Hepatocyte (in vitro differentiated cells): ENCODE measurements at places on chromosomes 1 and 21. TPM values are rescaled to one million over a fixed set of nuclear protein-coding genes. Genes with fewer than 3 reads are reported as not detected.

DNA sequence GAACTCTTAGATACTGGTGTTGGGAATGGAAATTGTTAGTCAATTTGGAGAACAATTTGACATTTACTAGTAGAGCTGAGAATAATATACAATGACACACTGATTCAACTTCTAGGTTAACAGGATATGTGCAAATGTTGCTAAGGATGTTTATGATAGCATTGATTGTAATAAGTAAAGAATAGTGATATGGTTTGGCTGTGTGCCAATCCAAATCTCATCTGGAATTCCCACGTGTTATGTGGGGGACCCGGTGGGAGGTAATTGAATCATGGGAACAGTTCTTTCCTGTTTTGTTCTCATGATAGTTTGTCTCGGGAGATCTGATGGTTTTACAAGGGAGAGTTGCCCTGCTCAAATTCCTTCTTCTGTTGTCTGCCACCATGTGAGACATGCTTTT is 302.4 kb upstream of the TMPRSS15 start:
- no peak for DNase-seq

Gene RNF186
- polyA plus RNA-seq: 1.4 and 2.0 TPM in 2 replicates

DNA sequence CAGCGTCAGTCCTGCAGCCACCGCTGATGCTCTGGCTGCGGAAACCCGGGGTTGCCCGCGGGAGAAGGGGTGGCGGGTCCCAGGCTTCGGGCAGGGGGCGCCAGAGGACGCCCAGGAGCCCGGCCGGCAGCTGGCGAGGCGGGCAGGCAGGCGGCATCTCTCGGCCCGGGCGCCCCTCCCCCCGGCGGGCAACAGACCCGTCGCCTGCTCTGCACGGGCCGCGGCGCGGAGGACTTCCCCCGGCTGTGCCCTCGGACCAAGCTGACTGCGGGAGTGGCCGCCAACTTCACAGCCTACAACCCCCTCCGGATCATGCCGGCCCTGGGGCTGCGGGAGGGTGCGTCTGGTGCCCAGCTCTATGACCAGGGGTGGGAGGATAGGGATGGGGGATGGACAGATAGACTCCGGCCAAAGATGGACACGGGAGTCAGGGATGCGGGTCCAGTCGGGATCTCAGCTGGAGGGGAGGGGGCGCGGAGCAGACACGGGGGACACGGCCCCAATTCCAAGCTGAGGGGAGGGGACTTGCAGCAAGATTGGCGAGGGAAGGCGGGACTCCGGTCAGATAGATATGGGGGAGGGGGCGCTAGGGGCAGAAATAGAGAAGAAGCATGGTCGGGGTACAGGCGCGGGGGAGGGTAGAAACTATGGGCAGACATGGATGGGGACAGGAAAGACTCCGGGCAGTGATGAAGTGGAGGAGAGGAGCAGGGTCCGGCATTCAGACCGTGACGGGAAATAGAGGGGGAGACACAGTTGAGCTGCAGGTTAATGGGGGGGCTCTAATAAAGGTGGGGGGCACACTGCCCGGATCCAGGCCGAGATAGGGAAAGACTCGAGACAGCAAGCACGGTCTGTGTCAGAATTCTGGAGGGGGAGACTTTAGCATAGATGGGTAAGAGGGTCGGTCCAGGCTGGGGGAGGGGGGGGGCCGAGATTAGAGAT is 1.1 kb downstream of the ADGRB2 start:
- DNase-seq: peak; percentile 90

Gene C1orf94
- polyA plus RNA-seq: not detected in 2 replicates

Gene FCRL5
- polyA plus RNA-seq: not detected in 2 replicates

Gene OR10T2
- polyA plus RNA-seq: not detected in 2 replicates

DNA sequence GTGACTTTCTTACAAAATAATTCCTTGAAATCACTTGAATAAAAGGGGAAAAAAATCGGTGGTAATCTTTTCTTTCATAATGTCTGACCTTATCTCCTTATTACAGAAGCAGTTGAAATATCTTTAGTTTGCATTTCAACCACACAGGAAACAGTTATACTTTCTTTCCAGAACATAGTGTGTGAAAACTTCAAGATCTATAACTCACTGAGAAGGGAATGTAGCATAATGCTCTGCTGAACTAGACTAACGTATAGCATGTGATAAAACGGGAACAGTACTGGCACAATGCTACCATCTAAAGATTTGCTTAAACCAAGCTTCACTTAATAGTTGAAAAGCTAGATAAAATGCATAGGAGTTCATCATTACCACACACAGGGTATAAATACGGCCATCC is 45.0 kb downstream of the VAV3 start:
- DNase-seq: no peak
